ENCODE measurements at places on chromosomes 2 and 18.

- DNase-seq, result no peak
Measured at GRCh38 chr18:48441405-48441881, 32.3 kb upstream of the ZBTB7C start.

GRCh38 chr2:99842451-99842850 is 299.9 kb downstream of the AFF3 start:
- no peak for DNase-seq

DNA sequence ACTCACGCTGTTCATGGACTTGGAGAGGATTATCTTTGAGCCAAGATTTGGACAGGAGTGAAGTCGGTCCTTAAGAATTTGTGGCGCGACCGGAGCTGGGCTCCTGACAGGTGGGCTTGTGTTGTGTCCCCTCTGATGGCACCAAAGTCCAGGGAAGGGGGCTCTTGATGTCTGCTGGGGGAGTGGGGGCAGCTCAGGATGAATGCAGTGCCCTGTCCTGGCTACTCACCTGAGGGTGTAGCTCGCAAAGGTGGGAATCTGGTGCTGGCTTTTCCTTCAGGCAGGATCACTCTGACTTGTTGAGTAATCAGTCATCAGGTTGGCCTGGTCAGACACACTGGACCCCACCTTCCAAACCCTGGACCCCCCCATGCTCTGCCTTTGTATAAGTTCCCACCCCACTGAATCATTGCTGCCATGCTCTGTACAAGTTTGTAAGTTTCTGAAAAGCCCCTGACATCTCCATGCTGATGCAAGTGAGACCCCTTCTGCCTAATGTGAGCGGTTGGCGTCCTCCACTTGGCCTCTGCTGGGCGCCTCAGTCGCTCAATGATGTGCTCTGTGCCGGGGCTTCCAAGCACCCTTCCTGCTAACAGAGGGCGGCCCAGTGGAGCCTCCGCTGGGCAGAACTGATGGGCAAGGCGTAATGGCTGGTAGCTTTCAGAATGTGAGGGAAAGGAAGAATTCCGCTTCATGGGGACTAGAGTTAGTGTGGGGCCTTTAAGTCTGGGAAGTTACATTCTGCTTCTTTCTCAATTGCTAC is 196.1 kb downstream of the MGAT5 start:
- no peak for DNase-seq

DNA sequence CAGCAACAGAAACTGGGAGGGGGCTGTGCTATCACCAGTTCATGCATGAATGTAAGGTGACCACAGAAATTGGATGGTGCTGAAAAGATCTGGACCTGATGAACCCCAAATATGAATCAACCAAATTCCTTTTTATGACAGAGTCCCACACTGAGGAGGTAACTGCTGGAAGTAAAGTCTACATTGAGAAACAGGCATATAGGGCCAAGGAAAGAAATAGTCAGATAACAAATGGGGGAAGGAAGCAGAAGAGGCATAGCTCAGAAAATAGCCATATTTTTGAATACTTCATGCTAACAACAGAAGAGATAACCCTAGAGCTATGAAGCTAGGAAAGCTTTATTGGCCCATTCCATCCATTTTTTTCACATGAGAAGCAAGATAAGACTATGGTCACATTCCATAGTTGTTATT is 25.8 kb downstream of the ZC3H6 start:
- DNase-seq, result no peak

DNA sequence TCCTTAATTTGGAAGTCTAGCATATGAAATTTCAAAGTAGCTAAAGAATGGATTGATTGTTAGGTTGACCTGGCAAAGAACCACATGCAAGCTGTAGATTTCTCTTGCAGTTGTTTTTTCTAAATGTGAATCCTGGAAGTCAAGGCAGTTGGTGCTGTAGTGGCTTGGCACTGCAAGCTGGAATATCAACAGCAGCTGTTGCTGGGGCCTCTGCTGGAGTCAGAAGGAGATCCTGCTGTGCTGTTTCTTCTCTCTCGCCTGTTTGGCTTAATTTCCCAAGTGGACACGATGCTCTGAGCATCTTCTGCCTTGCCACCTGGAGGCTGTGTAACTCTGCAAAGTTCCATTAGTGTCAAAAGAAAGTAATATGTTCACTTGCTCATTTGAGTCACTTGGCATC is 12.6 kb downstream of the PIK3C3 start:
- no peak for DNase-seq

DNA sequence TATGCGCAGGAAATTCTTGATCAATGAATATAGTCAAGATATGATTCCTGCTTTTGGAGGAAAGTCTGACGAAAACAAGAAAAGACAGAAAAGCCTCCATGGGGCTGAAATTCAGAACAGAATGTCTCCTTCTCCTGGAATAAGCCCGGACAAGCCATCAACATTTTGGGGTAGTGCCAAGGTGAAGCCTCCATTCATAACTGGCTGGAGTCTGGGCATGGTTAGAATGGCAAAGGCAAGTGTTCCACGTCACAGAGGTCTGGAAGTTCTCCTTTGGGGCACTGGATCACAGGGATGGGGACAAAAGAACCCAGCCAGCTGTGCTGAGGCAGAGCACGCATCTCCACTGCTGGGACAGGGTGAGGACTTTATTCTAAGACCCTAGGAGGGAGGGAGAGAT is 505.7 kb downstream of the CMPK2 start:
- DNase-seq, result no peak

- DNase-seq, result no peak
Measured at GRCh38 chr2:127437781-127438726, 19.8 kb downstream of the PROC start.

- DNase-seq, result no peak
Measured at GRCh38 chr2:74194799-74195198, 3.6 kb upstream of the MTHFD2 start.

DNA sequence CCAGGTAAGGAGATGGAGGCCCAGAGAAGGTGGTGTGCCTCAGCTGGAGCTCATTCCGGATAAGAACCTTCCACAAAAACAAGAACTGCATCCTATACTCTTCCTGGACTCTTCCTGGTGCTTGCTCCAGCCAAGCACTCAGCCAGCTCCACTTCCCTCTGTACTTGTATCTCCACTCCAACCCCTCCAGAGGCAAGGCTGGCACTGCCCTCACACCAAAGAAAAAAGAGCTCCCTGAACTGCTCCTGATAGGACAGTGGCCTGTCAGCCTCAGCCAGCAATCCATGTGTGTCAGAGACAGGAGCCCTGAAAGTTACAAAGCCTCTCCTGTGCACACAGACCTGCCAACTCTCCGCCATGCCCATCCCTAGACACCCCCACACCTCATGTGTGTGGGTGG is 248.1 kb downstream of the CELF4 start:
- DNase-seq, result no peak
